ENCODE measurements at places on chromosomes 3 and 15.

- DNase-seq: no peak
Observed at GRCh38 chr15:69489073-69489571, 36.5 kb downstream of the RPLP1 start.

DNA sequence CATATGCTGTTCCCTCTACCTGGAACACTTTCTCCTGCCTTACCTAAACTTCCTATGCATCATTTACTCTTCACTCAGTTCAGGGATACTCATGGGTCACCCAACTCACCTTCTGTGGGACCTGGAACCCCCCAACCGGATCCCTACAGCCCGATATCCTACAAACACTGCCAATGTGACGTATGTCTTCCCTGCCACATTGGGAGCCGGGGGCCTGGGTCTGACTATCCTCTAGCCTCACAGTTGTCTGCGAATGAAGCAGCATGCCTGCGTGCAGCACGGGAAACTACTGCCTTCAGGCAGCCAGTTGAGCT lies 405 bp downstream of the NPRL2 start:
- no peak for DNase-seq

- no peak for DNase-seq
Observed at GRCh38 chr15:100252779-100253417, 88.9 kb downstream of the ADAMTS17 start.

DNA sequence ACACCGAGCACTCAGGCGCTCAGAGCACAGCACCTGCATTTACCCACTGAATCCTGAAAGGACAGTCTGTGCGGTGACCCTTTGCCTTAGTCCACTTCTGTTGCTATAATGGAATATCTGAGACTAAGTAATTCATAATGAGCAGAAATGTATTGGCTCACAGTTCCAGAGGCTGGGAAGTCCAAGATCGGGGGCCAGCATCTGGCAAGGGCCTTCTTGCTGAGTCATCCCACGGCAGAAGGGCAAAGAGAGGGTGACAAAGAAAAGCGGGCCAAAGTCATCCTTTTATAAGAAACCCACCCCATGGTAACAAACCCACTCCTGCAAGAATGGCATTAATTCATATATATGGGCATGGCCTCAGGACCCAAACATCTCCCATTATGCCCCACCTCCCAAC lies 27.7 kb downstream of the POC1A start:
- no peak for DNase-seq

GRCh38 chr15:64527263-64527984 lies 67.0 kb downstream of the ZNF609 start:
- no peak for DNase-seq

GRCh38 chr3:2851835-2852234 lies 258.3 kb downstream of the IL5RA start:
- no peak for DNase-seq

GRCh38 chr3:101623656-101624055 lies 49.7 kb downstream of the PCNP start:
- no peak for DNase-seq

- no peak for DNase-seq
Observed at GRCh38 chr3:169145540-169146178, 517.9 kb downstream of the MECOM start.

DNA sequence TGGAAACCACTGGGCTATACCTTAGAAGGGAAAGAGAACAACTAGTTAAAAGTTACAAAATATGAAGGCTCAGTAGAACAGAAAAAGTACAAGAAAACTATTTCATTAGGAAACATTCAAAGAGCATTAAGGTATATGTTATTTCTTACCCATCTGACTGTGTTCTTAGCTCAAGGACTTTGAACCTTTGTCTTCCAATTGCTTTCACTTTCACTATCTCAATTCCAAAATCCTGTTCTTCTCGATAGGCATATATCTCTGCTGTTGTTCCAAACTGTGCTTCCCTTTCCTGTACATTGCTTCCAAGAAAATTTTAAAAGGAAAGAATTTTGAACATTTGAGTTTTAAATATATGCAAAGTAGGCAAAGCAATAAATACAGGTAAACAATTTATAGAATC lies 6.9 kb downstream of the CRBN start:
- DNase-seq: peak; percentile 36

DNA sequence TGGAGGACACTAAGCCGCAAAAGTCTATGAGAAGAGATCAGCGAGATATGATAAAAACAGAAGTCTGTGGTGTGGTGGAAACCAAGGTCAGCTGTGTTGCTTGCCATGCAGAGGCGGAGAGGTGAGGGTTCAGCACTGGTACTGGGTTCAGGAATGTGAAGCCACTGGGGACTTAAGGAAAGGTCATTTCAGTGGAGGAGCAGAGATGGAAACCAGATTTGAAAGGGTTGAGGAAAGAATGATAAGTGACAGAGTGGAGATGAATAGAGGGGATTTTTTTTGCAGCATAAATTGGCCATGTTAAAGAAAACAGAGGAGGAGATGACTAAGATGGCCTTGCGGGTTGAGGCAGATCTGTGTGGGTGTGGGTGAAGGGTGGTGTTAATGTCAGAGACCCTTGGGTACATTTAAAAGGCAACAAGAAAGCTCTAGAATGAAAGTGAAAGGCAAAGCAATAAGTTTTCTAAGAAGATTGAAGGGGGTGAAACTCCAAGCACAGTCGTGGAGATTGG lies 265.5 kb downstream of the ADAMTSL3 start:
- no peak for DNase-seq

DNA sequence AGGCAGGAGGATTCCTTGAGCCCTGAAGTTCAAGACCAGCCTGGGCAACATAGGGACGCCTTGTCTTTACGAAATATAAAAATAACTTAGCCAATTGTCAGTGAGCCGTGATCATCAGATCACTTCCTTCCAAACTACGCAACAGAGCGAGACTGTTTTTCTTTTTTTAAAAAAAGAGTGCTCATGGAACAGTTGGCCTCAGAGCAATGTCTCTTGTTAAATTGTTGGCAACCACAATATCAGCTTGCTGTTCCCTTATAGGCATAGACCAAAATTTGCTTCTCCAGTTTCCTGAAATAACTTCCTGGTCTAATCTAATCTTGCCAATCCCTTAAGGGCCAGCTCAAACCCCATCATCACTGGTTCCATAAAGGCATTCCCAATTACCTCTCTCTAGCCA lies 93.3 kb upstream of the SLC4A7 start:
- DNase-seq: no peak

DNA sequence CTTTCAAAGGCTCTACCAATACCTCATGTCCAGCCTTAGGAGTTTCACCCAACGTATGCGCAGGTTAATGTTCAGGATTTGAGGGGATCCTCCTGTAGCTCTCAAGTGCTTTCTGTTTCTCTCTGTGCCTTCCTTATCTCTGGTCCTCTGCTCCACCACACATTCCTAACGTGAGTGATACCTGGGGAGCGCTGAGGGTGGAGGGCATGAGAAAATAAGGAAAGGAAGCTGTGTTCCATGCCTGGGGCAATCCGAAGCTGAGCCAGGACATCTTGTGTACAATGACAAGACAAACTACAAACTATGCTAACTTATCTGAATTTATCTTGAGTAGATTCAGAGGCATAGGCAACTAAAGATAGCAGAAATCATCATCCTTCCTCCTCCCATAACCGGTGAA lies 136.4 kb downstream of the SST start:
- DNase-seq: no peak

GRCh38 chr3:52175416-52176179 lies 21.4 kb upstream of the POC1A start:
- no peak for DNase-seq

DNA sequence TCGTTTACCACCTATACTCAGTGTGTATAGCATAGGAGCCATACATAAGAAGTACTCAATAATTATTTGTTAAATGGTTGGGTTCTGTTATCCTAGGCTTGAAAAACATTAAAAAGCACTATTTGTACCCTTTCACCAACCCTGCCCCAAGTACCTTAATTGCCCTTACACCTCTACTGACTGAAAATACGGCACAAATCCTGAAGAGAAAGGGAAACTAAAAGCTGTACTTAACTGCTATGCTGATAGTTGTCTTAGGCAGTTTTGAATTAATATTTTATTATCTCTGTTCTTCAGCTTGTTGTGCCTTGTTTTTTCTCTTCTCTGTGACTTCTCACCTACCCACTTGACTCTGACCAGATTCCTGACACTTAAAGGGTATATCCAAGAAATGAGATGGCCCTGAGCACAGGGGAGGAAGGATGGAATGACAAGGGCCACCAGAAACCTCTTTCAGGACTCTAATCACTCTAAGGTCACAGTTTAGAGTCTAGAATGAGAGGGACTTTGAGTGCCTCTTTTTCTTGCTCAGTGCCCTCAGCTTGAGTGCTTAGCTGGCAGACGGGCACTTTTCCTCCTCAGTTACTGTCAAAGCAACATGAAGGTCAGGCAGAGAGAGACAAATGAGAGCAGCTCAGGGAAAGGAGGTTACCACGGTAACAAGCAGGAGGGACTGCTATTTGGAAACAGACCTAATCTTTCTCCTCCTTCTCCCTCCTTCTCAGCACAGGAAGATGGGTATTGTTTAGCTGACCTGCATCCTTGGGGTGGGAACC lies 136.5 kb downstream of the ZNF609 start:
- peak; percentile 73 for DNase-seq

GRCh38 chr3:77190374-77190773 lies 150.5 kb downstream of the ROBO2 start:
- no peak for DNase-seq

- DNase-seq: no peak
Observed at GRCh38 chr15:101043011-101043410, 123.9 kb downstream of the LRRK1 start.

- DNase-seq: no peak
Observed at GRCh38 chr3:196712514-196713413, 587 bp downstream of the PIGX start.

DNA sequence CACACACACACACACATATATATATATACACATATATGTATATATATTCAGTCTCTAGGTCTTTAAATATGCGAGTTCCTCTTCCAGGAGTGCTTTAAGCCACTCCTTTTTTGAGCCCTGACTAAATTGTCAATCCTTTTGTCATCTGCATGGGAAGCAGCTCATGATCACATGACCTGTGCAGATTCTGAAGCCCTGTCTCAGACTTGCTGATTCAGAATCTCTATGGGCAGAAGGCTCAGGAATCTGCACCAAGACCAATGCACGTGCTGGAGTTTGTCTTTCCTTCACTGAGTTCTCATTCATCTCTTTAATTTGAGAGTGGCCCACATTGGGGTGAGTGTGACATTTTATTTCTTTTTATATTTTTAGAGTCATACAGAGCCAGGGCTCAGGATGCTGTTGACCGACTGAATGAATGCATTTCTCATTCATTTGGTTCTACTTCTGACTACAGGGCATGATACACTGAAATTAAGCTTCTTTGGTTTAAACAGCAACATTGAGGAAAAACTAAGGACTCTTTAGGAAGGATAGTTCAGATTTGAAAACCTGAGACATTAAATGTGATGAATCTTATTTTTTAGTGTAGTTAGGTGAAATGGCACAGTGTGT lies 307.5 kb downstream of the EDEM1 start:
- no peak for DNase-seq

- DNase-seq: no peak
Observed at GRCh38 chr3:10371167-10371566, 50.3 kb upstream of the SEC13 start.

GRCh38 chr15:66588537-66588936 lies 22.7 kb upstream of the LCTL start:
- DNase-seq: no peak

DNA sequence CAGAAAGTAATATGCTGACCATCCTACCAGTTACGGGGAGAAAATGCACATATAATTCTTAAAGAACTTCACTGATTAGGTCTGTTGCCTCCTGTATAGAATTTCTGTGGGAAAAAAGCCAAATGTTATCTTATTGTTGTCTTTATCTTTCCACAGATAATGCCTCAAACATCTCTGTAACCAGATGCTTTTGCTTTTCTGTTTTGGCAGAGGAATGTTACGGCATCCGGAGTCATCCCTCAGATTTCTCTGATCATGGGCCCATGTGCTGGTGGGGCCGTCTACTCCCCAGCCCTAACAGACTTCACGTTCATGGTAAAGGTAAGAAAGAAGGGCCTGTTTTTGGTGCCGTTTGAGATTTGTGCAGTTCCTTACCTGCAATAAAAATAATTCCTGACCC lies 33.5 kb downstream of the PCCB start:
- no peak for DNase-seq

GRCh38 chr3:13951184-13951583 lies 71.3 kb upstream of the WNT7A start:
- no peak for DNase-seq

- DNase-seq: no peak
Observed at GRCh38 chr3:53079147-53079546, 33.3 kb upstream of the SFMBT1 start.

DNA sequence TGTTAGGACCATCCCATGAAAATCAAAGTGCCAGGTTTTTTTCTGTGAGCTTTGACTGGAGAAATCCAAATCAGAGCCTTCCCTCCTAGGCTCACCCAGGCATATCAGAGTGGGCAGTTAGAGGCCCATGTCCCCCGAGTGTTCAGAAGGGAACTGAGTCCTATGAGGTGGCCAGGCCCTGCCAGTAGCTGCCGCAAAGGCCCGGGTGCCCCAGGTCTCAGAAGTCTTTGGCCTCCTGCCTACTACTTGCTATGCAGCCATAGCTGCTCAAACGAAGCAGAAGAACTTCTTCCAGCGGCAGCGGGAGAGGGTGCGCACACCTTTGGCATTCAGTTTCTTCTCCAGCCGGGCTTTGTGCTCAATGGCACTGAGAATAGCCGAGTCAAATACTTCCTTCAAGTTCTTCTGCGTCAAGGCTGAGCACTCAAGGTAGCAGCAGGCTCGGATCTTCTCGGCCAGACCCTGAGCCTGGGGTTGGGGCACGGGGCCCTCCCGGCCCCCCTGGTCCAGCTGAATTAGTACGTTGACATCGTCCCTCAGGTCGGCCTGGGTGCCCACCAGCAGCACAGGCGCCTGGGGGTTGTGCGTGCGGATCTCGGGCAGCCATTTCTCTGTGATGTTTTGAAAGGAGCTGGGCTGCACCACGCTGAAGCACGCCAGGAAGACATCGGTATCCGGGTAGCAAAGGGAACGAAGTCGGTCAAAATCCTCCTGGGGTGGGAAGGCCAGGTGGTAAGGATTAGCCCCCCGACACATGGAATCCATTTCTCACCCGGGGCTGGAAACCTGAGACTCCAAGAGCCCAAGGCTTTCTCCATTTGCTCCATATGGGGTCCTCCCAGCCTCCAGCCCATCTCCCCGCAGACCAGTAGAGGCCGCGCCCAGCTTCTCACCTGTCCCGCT lies 992 bp downstream of the RHOV start:
- DNase-seq: no peak

DNA sequence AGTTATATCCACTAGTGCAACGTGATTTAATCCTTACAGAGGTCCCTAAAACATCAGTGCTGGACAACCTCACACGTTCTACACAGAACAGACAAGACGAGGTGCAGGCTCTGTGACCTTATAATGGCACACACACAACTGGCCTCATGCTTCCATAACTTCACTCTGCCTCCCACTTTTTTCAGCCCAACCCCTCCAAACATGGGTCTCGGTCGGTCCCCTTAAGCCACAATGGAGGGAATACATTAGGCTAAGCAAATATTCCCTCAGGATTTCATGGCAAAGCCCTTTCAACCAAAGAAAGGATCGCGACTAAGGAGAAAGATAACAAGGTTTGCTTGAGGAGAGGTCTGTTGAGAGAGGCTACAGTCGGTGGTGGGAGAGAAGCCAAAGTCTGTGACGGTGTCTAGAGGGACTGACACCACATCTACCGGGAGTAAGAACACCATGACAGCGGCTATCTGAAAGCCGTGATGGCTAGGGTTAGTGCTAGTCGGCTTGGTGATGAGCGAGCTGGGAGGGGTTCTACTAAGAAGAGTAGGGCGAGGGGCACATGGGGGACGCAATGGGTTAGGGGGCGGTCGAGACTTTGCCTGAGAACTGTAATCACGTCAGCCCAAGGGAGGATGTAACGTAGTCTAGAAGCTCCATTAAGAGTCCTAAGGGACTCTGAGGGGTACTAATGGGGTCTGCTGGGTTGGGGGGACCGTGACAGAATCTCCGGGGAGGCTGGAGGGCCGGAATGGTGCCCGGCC lies 1.0 kb downstream of the MYO9A start:
- no peak for DNase-seq
